Astrocyte of the spinal cord (primary cell): ENCODE measurements at places on chromosomes 3 and 15.

DNA sequence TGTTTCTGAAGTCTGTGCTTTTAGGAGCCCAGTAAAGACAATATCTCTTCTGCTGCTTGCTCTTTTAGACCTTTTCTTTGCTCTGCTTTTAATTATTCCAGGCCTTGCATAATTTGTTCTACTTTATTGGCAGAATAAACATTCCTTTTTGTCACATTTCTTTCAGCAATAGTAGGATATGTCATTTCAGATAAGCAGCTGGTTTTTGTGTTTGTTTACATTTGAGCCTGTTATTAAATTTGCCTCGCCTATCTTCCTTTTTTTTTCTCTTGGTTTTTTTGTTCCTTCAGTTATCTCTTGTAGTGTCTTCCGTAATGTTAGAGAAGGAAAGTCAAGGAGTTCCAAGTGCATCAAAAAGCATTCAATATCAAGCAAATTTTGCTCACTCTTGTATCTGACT is 16.4 kb downstream of the ZNF654 start:
- DNase-seq = no peak

DNA sequence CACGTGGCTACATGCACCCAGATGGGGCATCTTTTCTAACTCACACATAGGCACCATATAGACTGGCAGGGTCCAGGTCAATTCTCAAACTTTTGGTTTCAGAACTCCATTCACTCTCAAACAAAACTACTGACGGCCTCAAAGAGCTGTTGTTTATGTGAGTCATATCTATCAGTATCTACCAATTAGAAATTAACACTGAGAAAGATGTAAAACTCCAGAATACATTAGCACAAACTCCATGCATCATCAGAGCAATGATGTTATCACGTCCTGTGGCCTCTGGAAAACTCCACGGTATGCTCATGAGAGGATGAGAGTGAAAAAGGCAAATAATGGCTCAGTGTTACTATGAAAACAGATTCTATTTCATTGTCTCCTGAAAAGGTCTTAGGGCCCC is 116.1 kb downstream of the NTRK3 start:
- DNase-seq = no peak

DNA sequence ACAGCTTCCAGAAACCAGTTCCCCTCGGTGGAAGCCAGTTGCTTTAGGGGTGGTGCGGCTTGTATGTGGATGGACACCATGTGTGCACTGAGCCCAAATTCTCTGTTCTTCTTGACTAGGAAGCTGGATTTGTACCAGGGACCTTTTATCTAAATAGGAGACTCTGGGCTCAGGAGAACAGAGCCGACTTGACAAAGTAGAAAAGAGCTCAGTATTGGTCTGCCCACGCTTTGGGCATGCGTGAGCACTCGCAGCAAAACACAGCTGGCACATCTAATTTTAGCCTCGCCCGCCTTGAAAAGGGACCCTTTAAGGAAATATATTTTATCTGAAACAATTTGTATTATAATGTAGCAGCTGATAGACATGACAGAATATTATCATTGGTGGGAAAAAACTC is 1.1 kb upstream of the RBMS3 start:
- no peak for DNase-seq

DNA sequence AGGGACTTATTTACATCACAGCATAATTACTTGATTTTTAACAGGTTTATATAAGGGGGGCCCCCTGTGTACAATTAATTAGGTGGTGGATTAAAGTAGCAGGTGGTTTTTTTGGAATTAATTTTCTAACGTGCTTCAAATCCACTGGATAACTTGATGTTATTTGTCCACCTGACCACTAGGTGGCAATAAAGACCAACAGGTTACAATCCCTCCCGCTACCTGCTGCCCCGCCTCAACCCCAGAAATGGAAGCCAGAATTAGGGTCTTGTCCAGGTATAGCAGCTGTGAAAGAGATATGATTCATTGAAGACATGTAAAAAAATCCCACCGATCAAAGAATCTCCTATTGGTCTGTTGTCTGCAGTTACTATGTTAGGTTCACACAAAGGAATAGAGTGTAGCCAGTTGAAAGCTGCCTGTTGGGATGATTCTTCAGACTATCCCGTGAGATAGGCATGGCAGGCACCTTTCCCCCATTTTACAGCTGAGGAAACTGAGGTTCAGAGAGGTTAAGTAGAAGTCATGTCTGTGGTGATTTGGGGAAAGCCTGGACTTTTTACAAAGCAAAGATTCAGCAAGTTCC is 44.0 kb downstream of the MFSD1 start:
- peak; percentile 42 for DNase-seq

DNA sequence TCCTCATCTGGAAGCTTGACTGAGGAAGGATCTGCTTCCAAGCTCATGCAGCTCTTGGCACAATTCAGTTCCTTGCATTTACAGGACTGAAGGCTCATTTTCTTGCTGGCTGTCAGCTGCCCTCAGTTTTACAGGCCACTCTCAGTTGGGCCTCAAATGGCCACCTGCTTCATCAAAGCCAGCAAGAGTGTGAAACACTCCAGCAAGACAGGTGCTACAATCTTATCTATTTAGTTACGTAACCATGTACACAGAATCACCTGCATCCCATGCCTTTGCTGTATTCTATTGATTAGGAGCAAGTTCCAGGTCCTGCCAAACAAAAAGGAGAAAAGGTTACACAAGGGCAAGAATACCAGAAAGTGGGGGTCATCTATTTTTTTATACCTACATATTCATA is 40.8 kb downstream of the RHCG start:
- DNase-seq = no peak

- DNase-seq = peak; percentile 54
Measured at GRCh38 chr3:171393032-171393744, 67.0 kb downstream of the TNIK start.

DNA sequence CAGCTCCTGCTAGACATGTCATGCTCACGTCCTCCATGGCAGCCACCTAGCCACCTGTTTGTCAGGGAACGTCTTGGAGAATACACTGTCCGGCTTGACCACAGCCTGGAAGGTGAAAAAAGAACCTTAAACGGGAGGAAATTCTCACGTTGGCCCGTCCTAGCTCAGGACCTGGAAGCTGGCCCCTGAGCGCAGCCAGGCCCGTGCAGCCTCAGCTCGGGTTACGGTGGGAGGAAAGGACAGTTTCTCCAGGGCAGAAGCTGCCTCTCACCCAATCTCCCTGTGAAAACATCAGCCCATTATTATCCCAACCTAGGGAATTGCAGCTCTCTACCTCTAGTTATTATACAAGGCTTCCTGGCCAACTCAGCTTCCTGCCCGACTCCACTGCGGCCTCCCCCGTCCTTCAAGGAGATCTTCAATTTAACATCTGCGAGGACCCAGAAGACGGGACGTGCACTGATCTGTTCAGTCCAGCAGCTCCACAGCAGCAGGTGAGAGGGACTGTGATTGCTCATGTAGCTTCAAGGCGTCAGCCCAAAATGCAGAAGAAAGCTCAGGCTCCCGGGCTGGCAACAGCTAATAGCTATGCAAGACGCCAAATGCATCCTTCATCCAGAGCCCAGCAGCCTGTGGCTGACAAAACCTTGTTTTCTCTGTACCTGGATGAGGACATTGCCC is 84.7 kb downstream of the ADAMTS17 start:
- no peak for DNase-seq

DNA sequence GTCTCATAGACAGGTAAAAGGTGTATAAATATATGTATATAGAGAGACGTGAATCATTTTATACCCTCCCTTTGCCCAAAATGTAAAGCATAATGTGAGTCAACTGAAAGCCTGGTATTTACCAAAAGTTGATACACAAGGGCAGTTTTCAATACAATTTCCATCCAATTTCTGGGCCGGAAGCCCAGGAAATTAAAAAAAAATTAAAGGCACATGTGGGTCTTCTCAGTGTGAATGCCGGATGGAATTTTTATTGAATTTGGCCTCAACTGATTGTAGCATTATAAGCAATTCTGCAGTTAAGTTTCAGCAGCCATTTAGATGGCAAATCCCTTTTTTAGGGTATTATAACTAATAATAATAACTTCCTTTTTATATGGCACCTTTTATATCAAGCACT is 3.3 kb upstream of the CNTN3 start:
- no peak for DNase-seq

DNA sequence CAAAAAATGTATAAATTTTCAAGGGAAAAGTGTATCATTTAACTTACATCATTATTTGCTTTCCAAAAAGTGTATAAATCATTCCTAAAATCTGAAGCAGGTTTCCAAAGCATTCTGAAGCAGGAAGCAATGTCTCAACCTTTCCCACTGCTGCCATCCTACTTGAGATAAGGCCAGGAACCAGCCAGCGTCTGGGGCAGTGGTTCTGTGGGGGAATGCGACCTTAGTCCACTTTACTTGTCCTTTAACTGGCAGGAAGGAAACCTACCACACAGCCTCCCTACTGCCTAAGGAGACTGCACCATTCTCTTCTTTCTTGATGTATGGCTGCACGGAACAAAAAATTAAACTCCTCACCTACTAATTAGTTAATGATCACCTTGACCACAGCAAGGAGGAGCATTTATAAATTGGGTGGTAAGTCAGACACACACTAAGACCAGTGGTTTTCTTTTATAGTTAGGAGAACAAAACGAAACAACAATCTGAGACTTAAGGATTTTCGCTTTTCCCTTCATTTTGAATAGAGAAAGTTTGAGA is 3.7 kb downstream of the SORD start:
- DNase-seq = no peak

- DNase-seq = no peak
Measured at GRCh38 chr3:139780593-139780992, 102.8 kb upstream of the NMNAT3 start.

- DNase-seq = peak; percentile 62
Measured at GRCh38 chr15:66698318-66698961, 3.6 kb upstream of the SMAD6 start.

DNA sequence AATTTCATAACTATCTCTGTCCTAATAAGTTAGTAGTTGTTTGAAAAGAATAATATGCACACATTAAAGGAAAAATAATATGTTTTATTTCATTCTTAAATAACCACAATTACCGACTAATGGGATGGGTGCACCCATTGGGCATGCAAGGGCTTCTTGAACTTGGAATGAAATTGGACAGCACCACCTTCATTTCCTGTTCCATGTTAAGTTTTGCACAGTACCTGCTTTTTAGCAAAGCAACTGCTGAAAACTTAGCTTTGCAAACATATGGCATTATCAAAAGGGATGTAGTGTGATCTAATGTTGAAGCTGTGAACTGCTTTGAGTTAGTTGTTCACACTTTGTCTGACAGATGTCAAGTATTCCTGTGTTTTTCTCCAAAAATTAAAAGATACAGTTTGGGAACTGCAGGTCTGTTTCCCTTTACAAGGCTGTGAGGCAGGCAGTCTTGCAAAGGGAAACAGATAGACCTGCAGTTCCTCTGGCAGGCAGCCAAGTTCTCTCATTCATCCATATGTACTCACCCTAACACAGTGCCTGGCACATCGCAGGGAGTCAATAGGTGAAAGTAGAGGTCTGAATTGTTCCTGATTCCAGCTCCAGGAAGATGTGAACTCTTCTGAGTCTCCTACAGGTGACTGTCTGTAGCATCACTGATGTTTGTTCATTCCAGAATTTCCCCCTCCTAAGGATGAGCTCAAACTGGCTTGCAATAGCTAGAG is 64.3 kb upstream of the GOLGA8B start:
- DNase-seq = no peak

DNA sequence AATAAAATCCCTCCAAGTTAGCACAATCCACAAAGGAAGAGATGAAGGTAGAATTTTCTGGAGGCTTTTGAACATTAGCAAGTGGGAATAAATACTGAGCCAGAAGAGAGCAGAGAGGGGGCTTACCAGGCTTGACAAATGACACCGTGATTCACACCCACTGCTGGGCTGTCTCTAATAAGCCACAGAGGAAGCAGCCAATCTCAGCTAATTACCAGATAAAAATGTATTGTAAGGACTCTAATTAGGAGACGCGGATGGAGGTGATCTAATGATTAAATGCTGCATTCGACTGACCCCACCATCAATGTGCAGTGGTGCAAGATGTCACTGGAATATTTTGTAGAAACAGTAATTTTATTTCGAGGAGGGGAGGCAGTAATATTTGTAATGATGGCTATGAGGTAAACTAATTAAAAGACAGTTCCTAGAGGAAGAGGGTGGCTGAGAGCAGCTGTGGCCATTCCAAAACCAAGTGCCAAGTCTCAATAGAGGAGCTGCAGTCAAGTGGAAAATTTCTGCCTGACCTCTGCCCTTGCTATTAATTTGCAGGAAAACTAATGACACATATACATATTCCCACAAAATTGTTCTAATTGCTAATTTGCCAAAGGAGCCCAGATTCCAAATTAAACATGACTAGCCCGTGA is 602.2 kb downstream of the FOXP1 start:
- DNase-seq = no peak

DNA sequence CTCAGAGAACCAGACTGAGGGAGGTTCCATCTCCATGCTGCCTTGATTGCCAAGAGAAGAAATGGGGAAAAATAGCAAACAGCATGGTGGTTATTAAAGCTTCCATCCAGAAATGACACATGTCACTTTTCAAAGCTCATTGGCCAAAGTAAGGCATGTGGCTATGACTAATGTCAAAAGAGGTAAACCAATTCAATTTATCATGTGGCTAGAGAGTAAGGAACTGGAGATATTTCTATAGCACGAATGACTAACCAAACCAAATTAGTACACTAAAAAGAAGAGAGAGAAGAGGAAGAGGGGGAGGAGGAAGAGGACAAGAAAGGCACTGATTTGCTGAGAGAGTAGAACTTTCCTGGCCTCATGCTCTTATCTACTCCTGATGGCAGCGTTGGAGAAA is 115.2 kb upstream of the SLC6A11 start:
- DNase-seq = no peak

DNA sequence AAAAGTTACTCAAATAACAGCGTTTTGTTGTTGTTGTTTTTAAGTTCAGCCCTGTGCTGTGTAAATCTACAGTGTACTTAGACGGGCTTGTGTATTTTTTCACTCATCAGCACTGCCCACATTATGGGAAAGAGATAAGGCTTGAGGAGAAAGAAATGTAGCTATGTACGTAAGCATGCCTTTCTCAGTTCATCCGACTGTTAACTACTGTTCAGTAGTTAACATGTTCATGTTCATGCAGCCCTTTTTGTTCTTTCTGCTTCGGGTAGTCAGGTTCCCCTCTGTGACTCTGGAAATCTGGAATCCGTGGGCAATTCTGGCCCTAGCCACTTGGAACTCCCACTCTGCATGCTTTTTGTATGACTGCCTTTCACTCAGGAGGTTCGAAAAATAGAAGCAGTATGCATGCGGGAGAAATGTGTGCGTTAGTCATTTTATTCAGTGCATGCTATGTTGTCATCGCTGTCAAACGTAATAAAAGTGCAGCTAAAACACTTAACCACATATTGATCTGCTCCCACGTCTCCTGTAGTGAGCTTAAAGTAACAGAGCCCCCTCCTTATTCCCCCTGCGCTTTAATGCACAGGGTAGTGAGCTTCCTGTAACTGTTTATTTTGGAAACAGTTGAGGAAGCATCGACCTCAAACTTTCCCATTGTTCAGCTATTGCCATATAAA is 283.1 kb upstream of the NR2F2 start:
- peak; percentile 95 for DNase-seq
